ENCODE measurements at places on chromosomes 7 and 10. TPM values are rescaled to one million over a fixed set of nuclear protein-coding genes. Genes with fewer than 3 reads are reported as not detected.

- no peaks in the 10 kb centered on the region for H3K4me1 ChIP-seq
- peaks cover 27% of the 10 kb centered on the region for H3K27me3 ChIP-seq
- DNase-seq = no peak
- H3K4me3 ChIP-seq = no peak overlapping the region
- peaks cover 2% of the 10 kb centered on the region for H3K36me3 ChIP-seq
Observed at GRCh38 chr7:88331322-88331721, 24.6 kb upstream of the STEAP4 start.

DNA sequence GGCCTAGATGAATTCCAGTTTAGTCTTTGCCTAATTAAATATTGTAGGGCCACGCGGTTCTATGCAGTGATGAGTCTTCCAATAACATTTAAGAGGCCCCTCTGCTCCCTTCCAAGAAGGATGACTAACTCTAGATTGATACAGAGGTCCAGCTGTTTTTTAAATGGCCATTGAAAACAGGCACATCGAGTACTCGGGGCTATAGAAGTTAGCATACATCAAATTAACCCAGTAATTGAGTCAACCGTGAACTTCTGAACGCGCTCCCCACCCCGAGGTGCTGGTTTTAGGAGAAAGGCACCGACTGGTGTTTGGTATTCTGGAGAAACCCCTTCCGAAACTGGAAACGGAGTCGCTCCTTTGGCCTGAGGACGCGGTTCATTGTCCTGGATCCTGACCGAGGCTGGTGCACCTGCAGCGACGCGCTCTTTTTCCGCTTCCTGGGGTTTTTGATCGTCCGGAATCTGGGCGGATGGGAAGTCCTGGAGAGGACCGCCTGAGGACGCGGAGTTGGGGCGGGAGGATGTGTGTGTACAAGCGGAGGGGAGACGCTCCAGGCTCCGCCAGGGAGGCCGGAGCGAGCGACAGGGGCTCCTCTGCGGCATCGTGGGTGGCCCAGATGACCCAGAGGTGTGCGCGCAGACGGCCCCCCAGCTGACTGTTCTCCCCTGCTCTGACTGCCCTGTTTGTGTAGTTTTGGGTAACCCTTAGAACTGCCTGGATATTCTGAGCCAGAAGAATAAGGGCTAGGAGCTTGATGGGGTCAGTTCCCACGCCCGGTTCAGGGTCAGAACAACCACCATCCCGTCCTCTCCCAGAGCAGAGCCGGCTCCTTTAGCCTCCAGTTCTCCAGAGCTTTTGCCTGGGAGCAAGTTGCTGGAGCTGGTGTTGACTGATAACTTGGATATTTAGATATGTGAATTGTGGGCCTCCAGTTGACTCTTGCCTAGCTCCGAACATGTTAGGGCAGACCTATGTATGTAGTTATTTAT lies 711 bp downstream of the FAM221A start:
- no peaks in the 10 kb centered on the region for H3K36me3 ChIP-seq
- peak overlapping the region; percentile 21 for H3K27ac ChIP-seq
- H3K4me3 ChIP-seq = peak overlapping the region; percentile 86
- no peaks in the 10 kb centered on the region for H3K27me3 ChIP-seq

DNA sequence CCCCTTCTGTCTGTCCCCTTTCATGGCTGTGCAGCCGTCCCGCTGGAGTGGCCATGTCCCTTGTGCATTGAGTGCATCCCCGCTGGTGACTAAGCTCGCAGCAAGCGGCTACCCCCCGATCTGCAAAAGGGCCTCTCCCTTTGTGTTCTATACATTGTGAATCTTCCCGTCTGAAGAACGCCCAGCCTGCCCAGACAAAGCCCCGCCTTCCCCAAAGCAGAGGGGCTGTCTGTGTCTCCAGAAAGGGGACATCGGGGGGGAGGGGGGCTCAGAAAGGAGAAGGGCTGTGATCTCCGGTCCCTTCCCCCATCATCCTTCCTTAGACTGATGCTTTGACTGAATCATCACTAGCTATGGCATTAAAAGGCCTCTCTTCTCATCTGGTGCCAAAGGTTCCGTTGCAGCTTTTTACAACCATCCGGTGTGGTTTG lies 11.9 kb downstream of the NPTX2 start:
- H3K36me3 ChIP-seq = no peaks in the 10 kb centered on the region
- H3K4me1 ChIP-seq = no peaks in the 10 kb centered on the region
- H3K27ac ChIP-seq = no peak overlapping the region
- H3K27me3 ChIP-seq = peaks cover 10% of the 10 kb centered on the region
- H3K4me3 ChIP-seq = no peak overlapping the region

DNA sequence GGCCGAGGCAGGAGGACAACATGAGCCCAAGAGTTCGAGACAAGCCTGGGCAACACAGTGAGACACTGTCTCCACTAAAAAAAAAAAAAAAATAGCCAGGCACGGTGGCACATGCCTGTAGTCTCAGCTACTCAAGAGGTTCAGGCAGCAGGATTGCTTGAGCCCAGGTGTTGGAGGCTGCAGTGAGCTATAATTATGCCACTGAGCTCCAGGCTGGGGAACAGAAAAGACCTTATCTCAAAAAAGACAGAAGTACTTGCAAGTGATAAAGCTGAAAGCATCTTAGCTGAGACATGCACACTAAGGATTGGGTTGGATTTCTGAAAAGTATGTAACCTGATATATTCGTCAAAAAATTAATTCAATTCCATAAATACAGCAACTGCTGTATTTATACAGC lies 68.4 kb downstream of the PPP1R3C start:
- H3K36me3 ChIP-seq = no peaks in the 10 kb centered on the region
- no peak overlapping the region for H3K27ac ChIP-seq
- no peak overlapping the region for H3K4me3 ChIP-seq
- peaks cover 36% of the 10 kb centered on the region for H3K27me3 ChIP-seq
- no peak for DNase-seq

DNA sequence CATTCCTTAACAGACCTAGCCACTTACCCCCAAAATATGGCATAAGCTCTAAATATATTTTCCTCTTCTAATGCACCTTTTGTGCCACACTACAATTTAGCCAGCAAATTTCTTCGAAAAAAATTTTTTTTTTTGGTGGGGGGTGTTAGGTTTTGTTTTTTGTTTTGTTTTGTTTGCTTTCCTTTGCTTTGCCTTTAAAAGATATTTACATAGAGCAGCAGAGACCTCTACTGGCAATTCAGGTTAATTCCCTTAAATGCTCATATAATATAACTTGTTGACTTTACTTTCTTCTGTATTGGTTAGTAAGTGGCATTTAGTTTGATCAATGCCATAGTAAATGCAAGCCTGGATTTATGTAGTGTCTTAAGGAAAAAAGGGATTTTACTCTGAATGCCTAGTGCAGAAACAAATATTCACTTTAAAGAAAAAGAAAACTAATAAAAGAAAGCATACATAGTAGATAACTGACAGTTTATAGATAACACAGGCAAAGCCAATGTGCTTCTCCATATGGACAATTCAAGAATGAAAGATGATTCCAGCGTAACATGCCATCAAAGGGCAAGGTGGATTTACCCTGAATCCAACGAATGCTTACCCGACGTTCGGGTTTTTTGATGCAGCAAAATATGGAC lies 1250.6 kb downstream of the GATA3 start:
- H3K4me1 ChIP-seq = peaks cover 5% of the 10 kb centered on the region
- no peak for DNase-seq
- peak overlapping the region; percentile 67 for H3K27ac ChIP-seq
- H3K4me3 ChIP-seq = no peak overlapping the region

GRCh38 chr10:80660736-80661135 lies 123.0 kb downstream of the SH2D4B start:
- peaks cover 3% of the 10 kb centered on the region for H3K36me3 ChIP-seq
- H3K27me3 ChIP-seq = peaks cover 21% of the 10 kb centered on the region
- peaks cover 5% of the 10 kb centered on the region for H3K4me1 ChIP-seq
- no peak overlapping the region for H3K4me3 ChIP-seq
- H3K27ac ChIP-seq = no peak overlapping the region

DNA sequence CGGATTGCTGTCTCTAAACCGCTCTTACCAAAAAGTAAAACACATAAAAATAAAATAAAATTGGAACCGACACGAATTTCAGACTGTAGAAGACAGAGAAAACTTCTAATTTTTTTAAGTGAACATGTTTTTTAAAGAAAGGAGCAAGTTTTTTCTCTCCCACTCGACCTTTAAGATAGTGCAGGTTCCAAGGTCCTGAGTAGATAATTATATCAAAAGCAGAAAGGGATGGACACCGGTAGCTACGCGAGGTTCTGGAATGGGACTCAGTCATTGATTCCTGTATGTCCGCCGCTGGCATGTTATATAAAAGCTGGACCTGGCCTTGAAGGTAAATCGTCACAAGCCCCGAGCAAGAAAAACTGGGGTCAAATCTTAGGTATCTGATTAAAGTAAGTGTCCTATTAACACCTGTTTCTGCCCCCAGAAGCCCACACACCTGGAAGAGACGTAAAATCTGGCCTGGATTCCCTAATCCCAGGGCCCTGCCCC lies 462 bp upstream of the CISD1 start:
- no peak for DNase-seq
- H3K27me3 ChIP-seq = no peaks in the 10 kb centered on the region
- H3K4me1 ChIP-seq = peaks cover 26% of the 10 kb centered on the region
- H3K27ac ChIP-seq = peak overlapping the region; percentile 95
- peak overlapping the region; percentile 98 for H3K4me3 ChIP-seq
- peaks cover 3% of the 10 kb centered on the region for H3K36me3 ChIP-seq

DNA sequence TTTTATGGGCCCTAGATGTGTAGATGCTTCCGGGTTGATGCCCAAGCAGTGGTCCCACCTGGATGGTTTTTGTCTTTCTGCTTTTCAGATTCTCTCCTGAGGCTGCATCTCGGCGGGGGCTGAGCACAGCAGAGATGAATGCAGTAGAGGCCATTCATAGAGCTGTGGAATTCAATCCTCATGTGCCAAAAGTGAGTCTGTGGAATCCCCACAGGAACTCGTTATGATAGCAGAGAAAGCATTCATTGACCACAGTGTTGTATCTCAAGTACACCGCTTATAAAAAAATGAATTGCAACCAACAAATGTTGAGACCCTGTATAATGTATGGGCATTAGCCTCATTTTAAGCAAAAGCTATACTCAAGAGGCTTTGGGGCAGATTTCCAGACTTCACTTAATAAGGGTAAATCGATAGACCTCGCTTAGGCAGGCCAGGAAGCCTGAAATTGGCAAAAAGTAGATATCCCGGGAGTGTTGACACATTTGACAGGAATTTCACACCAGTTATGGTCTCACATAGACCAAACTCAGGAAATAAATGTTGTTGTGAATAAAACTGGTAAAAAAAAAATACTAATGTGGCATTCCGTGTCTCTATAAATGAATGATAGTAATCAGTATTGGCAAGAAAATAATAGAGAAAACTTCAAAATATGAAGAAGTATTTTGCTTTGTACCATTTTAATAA lies 132.0 kb downstream of the WNT2 start:
- no peaks in the 10 kb centered on the region for H3K27me3 ChIP-seq
- no peak overlapping the region for H3K4me3 ChIP-seq
- H3K36me3 ChIP-seq = peaks cover 2% of the 10 kb centered on the region
- no peak overlapping the region for H3K27ac ChIP-seq
- no peak for DNase-seq

GRCh38 chr10:131654471-131655087 lies 246.2 kb upstream of the PPP2R2D start:
- no peak overlapping the region for H3K27ac ChIP-seq
- H3K36me3 ChIP-seq = no peaks in the 10 kb centered on the region
- no peak for DNase-seq
- H3K4me1 ChIP-seq = peaks cover 2% of the 10 kb centered on the region

COL13A1 gene
- not detected for total RNA-seq

LDB3 gene
- total RNA-seq = not detected

All from T-helper 17 cell (primary cell).